ENCODE measurements at places on chromosomes 16 and 17.

GRCh38 chr16:87178177-87178863 lies 138.9 kb downstream of the C16orf95 start:
- no peak for DNase-seq

- DNase-seq, result no peak
Measured at GRCh38 chr17:3015890-3016289, 47.5 kb downstream of the OR1D5 start.

DNA sequence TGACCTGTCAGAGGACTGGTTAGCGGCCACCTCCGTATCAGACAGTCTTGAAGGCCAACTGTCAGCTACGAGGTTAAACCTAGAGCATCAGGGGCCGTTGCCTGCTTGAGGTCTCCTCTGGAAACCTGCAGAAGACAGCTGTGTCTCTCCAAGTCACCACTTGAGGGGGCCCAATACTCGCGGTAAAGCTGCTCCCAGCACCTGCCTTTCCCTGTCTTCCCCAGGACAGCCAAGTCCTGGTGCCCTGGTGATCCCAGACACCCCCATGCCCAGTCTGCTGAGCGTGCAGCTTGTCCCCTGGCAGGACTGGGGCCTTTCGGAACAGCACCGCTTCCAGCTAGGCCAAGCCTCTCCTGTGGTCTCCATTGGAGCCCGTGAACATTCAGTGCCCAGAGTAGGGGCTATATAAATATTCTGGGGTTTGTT lies 80.1 kb downstream of the DNAH17 start:
- DNase-seq, result peak; percentile 61

GRCh38 chr16:81558077-81558443 lies 113.5 kb downstream of the CMIP start:
- DNase-seq, result no peak
